Activated CD8-positive, alpha-beta T cell treated with anti-CD3 and anti-CD28 coated beads for 36 hours (primary cell): ENCODE measurements at places on chromosomes 6 and 20. TPM values are rescaled to one million over a fixed set of nuclear protein-coding genes. Genes with fewer than 3 reads are reported as not detected.

MBOAT1 gene
- total RNA-seq = 6.4 TPM

KIAA1755 gene
- total RNA-seq = not detected

CLIC5 gene
- 1.1 TPM for total RNA-seq

SLC12A5 gene
- total RNA-seq = 0.43 TPM

ANKRD66 gene
- total RNA-seq = not detected

FAM184A gene
- 4.8 TPM for total RNA-seq

CST4 gene
- total RNA-seq = not detected

TRIM15 gene
- not detected for total RNA-seq

CFB gene
- total RNA-seq = 0.43 TPM

RIPOR2 gene
- 88.3 TPM for total RNA-seq

SPTLC3 gene
- 0.77 TPM for total RNA-seq

PNISR gene
- 121 TPM for total RNA-seq

TMEM242 gene
- total RNA-seq = 7.8 TPM

PLG gene
- not detected for total RNA-seq

PRR18 gene
- 0.27 TPM for total RNA-seq

TRIM10 gene
- not detected for total RNA-seq

MMP24 gene
- not detected for total RNA-seq

ZSCAN12 gene
- 7.4 TPM for total RNA-seq

C6orf15 gene
- not detected for total RNA-seq

PLEKHG1 gene
- total RNA-seq = 4.2 TPM

TGM3 gene
- total RNA-seq = not detected

ALDH8A1 gene
- 1.6 TPM for total RNA-seq

BEND6 gene
- not detected for total RNA-seq

PDYN gene
- total RNA-seq = not detected

C6orf163 gene
- 1.4 TPM for total RNA-seq

HUS1B gene
- total RNA-seq = 1.0 TPM

BTN1A1 gene
- total RNA-seq = not detected

CRISP3 gene
- not detected for total RNA-seq

TMEM200A gene
- 0.20 TPM for total RNA-seq

EPPIN gene
- not detected for total RNA-seq

PAK5 gene
- total RNA-seq = not detected

STMND1 gene
- not detected for total RNA-seq

FNDC11 gene
- 0.27 TPM for total RNA-seq

SAMD3 gene
- 8.7 TPM for total RNA-seq

MYH7B gene
- 0.38 TPM for total RNA-seq

PROKR2 gene
- total RNA-seq = not detected

SGK2 gene
- total RNA-seq = 0.16 TPM

GSTA4 gene
- total RNA-seq = 13.1 TPM

ARHGAP18 gene
- total RNA-seq = 9.6 TPM

HEY2 gene
- total RNA-seq = not detected

EZR gene
- 206 TPM for total RNA-seq

ANGPT4 gene
- not detected for total RNA-seq

SCRT2 gene
- total RNA-seq = not detected

KCNS1 gene
- 0.54 TPM for total RNA-seq
